T-helper 9 cell (primary cell): ENCODE measurements at places on chromosomes 11 and 22.

- DNase-seq, result no peak
Observed at GRCh38 chr11:8087185-8087584, 6.2 kb downstream of the TUB start.

DNA sequence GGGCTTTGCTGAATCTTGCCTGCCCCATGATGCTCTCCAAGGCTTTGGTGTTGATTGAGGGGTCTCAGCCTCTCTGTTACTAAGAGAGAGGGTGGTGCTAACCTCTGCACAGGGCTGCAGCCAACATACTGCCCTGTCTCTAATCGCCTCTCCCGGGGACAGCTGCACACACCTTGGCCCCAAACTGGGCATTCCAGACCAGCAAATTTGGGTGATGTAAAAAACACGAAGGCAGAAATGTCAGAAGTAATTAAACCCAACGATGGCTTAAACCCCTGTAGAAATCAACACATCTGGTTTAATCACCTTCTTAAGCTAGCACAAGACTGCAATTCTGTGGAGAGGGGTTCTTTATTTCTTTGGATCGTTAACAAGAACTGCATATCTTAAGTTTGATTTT is 116.5 kb downstream of the FEZ1 start:
- no peak for DNase-seq

DNA sequence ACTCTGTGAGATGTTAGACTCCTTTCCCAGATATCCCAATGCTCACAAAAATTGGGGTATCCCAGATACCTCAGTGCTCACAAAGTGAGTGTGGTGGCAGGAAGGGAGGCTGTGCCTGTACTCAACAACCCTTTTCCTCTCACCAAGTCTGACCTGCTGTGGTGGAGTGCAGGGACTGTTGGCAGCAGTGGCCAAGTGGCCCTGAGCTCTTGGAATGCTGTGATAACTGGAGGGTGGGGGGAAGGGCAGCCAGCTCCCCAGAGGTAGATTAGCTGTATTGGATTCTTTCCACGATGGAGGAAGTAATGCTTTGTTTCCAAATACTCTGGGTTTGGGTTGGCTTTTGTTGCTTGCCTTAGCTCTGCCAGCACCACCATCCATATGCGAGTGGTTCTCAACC is 46.0 kb upstream of the OR9Q1 start:
- DNase-seq, result no peak

DNA sequence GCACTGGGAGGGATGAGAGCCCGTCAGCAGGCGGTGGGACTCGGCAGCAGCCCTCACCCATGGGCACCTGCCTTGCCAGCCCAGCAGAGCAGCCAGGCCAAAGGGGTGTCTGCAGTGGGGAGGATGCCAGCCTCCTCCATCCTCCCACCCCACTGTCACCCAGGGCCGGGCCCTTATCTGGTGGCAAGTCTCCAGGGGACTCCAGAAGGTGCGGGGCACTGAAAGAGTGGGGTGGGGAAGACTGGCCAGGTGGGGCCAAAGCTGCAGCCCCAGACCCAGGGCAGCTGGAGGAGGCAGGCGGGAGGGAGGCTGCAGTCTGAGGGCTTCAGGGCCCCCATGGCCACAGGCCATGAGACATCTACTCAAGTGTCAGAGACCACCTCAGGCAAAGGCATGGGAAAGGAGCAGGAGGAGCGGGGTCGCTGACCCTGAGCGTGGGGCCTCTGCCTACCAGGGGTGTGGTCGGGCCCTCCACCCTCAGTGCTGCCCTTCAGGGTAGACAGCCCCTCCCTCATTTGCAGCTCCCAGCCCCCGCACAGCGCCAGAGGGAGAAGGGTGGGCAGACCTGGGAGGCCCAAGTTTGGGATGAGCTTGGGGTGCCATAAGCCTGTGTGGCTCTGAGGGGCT is 3.5 kb downstream of the DGCR6L start:
- no peak for DNase-seq
